ENCODE measurements at places on chromosomes 11 and 22.
A peak's percentile ranks its signal among the peaks of the same experiment; 100 is the strongest.

DNA sequence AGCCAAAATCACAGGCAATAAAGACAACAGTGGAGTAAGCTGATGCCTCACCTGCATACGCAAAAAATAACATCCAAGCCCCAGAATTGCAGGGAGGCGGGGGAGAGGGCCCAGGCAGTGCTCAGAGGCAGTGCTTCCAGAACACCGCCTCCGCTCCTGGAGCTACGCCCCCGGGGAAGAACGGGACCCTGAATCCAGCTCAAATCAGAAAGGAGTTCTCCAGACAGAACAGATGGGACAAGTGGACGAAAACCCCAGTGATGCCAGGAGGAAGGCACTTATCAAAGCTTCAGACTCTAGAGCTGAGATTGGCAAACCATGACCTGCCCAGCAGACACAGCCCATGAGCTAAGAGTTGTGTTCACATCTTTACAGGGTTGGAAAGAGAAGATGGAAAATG lies 683.9 kb downstream of the TBC1D22A start:
- DNase-seq, result no peak

DNA sequence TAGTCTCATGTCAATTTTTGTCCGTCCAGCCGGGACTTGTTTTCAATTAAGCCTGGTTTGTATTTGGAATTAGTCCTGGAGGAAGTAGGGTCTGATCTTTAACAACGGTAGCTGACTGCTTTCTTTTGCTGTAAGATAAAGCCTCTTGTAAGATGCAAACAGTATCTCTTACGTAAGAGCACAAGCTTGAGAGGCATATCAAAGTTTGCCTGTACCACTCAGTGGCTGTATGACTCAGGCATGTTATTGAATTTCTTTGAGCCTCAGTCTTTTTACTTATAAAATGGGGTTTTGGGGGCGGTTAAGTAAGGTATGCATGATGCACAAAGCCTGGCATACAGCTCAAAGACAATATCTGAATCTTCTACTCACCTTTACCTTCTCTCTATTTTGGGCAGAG lies 198.4 kb upstream of the NARS2 start:
- no peak for DNase-seq

DNA sequence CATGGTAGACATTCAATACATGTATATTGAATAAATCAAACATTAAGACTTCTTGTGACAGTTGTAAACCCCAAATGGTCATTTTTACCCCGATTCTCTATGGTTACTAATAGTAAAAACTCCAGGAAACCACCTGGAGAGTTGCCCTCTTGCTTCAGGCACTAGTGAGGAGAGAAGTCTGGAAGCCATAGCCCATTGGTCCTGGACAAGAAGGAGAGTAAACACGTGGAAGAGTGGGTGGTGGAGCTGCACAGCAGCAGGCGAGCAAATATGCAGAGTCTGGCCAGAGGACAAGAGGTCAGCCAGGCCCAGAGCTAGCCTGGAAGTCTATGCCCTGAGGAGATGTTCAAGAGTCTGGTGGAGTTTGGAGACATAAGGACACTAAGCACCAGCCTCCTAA lies 17.7 kb downstream of the DCHS1 start:
- DNase-seq, result no peak

DNA sequence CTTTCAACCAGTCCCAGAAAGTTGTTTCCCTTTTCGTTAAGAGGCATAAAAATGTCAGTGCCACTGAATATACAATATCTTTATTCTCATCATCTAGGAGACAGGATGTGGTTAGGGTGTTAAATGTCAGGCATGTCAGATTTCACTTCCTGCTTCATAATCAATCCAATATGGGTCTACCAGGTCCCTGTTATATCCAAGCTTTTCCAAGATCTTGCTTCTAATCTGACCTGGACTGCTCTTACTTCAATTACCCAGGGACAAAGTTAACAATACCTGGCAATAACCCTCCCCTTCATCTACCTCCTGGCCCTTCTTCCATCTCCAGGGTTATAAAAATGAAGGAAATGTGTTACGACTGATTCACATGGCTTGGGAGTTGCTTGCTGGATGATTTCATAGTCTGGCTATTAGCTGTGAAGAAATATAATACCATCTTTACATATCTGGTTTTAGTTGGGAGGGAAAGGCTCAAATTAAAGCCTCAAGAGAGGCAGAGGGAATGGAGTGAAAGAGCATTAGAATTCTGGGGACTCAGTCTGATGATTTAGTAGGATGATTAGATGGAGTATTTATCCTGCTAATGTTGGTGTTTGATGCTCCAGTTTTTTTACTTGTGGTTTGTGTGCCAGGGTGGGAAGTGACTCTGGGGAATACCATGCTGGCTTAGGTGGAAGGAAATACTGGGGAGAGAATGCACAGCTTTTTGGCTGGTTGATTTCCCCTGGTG lies 534.3 kb downstream of the ETS1 start:
- DNase-seq, result no peak

GRCh38 chr11:130269326-130269943 lies 45.3 kb downstream of the ZBTB44 start:
- no peak for DNase-seq

GRCh38 chr11:116409238-116409637 lies 363.5 kb downstream of the BUD13 start:
- DNase-seq, result no peak

GRCh38 chr11:134060316-134060715 lies 8.6 kb upstream of the JAM3 start:
- no peak for DNase-seq

- no peak for DNase-seq
Measured at GRCh38 chr11:92533657-92534335, 309.2 kb downstream of the FAT3 start.

- DNase-seq, result no peak
Measured at GRCh38 chr11:32068134-32068870, 22.6 kb upstream of the RCN1 start.

DNA sequence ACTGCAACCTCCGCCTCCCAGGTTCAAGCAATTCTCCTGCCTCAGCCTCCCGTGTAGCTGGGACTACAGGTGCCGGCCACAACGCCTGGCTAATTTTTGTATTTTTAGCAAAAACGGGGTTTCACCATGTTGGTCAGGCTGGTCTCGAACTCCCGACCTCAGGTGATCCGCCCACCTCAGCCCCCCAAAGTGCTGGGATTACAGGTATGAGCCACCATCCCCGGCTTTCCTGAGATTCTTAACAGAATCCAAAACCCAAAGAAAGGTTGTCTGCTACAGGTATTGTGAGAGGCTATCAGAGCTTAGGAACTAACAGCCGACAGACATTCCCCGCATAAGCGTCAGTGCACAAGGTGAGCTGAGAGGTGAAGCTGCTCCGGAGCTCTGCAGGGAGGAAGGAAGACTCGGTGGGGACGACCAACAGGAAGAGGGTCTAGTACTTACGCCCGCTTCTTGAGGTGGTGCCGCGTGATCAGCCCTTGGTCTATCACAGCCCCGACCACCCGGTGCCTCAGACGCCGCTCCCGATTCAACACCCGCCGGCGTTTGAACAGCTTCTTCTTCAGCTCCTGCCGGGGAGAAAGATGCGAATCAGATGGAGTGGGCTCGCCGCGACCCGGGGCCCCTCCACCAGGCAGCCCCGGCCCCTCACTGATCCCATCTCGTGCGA lies 470 bp downstream of the C11orf98 start:
- DNase-seq, result peak; percentile 61

DNA sequence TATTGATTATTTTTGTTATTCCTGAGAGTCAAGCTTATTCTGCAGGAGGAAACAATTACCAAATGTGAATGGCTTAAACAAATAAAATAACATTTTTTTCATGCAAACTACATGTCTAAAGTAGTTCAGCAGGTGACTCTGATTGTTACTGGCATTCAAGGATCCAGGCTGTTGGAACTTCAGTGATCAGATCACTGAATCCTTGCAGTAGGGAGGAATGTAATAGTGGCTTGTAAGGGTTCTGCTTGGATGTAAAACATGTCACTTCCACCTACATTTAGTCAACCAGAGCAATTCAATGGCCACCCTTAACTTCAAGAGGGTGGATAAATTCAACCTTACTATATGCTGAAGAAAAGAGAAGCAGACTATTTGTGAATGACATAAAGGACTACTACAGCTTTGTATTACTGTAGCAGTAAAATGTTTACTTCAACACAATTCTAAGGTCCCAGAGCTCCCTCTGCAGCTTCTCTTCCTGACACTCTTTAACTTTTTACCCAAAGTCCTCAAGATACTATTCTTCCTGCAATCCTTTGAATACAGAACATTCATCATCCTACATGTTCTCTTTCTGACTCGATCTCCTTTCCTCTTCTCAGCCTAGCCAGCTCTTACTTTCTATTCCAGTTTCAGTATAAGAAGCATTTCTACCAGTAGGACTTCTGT lies 284.0 kb downstream of the LRRC4C start:
- no peak for DNase-seq

DNA sequence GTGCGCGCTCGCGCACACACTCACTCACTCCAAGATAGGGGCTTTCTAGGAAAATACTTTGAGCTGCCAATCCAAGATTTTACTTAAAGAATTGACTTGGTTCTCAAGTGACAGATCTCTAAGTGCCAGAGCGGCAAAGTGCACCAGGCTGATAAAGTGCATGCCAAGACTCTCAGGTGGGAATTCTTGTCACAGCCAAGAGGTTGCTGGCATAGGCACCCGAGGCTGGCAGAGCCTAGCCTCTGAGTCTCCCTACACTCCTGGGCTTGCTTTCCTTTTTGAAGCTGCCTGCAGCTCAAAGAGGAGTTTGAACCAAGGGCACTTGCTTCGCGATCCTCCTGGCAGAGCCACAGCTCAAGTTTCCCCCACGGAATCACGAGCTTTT lies 2.5 kb upstream of the ADM start:
- no peak for DNase-seq

DNA sequence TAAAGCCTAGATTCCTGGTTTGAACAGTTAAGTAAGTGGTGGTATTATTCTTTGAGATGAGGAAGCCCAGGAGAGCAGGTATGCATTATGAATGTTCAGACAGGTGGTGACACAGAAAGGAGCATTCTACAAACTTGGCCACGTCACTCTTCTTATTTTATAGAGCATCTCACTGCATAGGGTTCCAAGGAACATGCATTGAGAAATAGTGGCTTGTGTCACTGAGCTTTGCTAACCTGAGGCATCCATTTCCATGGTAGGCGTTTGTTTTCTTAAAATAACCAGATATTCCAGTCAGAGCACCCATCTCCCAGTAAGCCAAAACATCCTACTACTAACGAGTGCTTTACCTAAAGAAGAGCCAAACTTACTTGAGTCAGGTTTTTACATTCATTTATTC lies 169.7 kb downstream of the NAV2 start:
- DNase-seq, result no peak

GRCh38 chr11:8068605-8069221 lies 12.3 kb upstream of the TUB start:
- DNase-seq, result no peak

DNA sequence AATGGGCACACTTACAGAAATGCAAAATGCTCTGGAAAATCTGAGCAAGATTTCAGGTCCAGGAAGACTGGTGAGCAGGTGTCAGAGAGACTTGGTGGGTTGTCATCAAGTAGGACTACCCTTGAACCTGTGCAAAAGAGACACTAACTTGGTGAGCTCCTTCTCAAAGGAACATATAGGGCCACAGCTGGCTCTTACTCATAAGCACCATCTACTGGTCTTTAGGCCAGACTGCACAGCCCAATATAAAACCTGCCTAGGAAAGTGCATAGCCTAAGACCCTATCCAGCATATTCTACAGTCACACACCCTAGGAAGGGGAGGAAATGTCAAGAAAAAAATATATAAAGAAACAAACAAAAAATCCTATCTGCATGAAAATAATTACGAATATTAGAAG lies 18.2 kb upstream of the OR10W1 start:
- no peak for DNase-seq

DNA sequence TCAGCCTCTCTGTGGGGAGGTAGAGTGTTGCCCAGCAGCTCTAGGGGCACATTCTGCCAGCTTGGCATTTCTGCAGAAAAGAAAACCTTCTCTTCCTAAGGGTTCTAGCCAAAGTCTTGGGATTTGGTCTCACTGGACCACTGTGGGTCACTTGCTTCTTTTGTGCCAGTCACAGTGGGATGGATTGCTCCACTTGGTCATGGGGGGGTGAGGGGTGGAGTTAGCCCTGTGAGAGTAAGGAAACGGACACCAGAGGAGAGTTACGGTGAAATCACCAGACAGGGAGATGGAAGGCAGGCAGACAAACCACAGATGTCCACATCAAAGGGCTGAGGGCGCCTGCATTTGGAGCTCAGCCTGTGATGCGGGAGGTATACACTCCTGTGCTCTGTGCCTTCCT lies 10.8 kb downstream of the SGSM1 start:
- DNase-seq, result no peak

GRCh38 chr11:88521399-88521798 lies 183.9 kb upstream of the CTSC start:
- DNase-seq, result no peak

GRCh38 chr11:112627588-112628045 lies 333.6 kb upstream of the NCAM1 start:
- no peak for DNase-seq

DNA sequence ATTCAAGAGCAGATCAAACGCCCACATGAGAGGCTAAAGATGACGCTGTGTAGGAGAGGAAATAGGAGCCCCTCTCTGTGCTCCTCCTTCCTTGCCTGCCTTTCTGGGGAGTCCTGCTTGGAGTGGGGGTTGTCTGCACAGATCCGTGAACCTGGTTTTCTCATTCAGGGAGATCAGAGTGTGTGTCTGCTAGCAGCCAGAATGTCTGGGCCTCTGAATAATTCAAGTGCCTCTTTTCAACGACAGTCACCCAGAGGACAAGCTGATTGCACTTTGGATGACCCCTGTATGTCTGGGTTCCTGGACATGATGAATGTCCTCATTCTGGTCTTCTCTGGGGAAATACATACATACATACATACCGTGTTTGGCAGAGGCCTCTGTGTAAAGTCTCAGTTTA lies 592.5 kb upstream of the B3GAT1 start:
- DNase-seq, result no peak

DNA sequence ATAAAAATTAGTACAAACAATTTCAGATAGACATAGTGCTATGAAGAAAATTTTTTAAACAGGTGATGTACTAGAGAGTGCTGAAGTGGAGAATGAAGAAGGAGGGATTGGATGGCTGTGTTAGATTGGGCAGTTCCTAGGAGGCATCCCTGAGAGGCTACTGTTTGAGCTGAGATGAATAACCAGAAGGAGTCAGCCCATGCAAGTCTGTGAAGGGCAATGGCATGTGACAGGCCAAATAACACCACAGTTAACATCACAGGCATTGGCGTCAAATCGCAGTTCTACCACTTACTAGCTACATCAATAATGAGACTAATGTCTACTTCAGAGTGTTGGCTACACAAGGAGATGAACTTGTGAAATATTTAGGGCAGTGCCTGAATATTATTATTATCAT lies 35.4 kb downstream of the HORMAD2 start:
- no peak for DNase-seq

DNA sequence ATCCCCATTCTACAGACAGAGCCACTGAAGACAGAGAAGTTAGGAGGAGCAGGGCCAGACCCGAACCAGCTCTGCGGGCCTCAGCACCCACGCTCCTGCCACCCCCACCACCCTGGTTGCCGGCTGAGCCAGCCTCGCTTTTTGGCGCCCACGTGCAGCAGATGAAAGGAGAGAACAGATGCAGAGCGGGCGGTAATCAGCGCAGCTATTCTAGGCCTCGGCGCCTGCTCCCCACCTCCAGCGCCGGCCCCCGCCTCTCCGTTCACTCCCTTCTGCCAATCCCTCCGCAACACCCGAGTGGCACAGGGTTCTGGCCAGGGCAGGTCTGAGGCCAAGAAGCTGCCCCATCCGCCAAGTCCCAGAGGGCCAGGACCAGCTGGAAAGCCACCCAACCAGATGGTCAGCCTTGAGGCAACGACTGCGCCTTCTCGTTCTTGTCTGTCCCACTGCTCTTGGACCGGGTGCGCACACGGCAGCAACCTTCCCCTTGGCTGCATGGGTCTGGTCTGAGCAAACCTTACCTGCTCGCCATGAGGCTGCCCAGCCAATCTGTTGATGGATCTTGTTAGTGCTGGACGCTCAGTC lies 16.8 kb downstream of the DNAL4 start:
- DNase-seq, result no peak
